ENCODE measurements at places on chromosomes 2 and 18.

DNA sequence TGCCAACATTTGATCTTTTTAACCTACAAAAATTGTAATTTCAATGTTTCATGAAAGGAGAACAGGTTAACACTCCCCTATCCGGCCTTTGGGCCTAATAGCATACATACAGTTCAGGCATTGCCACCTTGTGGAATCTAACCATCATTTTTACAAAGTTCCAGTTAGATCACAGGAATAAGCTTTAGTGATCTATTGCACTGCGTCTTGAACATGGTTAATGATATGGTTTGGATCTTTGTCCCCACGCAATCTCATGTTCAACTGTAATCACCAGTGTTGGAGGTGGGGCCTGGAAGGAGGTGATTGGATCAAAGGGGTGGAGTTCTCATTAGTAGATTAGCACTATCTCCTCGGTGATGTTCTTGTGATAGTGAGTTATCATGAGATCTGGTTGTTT, 58.2 kb upstream of the NEUROD1 start:
- no peak for DNase-seq

- DNase-seq: no peak
Observed at GRCh38 chr2:124662946-124663644, 638.0 kb downstream of the CNTNAP5 start.

- no peak for DNase-seq
Observed at GRCh38 chr2:100240386-100240785, 81.9 kb downstream of the LONRF2 start.

DNA sequence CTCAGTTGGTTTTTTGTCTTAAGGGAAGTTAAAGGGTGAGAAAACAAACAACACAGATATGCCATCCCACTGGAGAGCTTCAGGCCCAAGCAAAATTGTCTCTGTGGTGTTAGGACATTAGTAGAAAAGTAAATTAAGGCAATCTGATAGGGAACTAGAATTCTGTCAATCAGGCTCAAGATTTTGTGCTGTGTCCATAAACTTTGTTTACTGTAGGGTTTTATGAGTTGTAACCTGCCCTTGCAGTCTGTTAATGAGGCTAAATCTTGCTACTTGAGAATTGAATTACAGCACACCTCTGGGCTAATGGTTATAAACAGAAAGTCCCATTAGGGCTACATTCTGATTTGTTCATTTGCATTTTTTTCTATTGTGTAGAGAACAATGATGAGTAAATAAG, 78.0 kb upstream of the OTX1 start:
- no peak for DNase-seq

GRCh38 chr2:196821195-196821594, 12.0 kb upstream of the C2orf66 start:
- peak; percentile 44 for DNase-seq
